ENCODE measurements at places on chromosomes 3 and 15.

GRCh38 chr3:23648326-23648995 lies 157.3 kb upstream of the UBE2E1 start:
- no peak for DNase-seq

DNA sequence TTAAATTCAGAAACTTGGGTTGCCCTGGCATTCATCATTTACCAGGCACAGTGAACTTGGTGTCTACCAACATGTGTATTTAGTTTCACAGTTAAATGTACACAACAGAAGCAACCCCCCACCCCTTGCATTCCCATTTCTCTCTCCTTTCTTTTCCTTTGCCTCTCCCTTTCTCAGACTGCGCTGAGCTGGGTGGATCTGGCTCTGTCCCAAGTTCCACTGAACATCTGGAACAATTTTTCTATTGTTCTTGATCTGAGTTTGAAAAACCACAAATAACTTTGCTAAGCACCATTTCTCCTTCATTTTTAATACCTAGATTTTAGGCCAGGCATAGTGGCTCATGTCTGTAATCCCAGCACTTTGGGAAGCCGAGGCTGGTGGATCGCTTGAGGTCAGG lies 242.2 kb downstream of the ABHD5 start:
- DNase-seq = no peak

DNA sequence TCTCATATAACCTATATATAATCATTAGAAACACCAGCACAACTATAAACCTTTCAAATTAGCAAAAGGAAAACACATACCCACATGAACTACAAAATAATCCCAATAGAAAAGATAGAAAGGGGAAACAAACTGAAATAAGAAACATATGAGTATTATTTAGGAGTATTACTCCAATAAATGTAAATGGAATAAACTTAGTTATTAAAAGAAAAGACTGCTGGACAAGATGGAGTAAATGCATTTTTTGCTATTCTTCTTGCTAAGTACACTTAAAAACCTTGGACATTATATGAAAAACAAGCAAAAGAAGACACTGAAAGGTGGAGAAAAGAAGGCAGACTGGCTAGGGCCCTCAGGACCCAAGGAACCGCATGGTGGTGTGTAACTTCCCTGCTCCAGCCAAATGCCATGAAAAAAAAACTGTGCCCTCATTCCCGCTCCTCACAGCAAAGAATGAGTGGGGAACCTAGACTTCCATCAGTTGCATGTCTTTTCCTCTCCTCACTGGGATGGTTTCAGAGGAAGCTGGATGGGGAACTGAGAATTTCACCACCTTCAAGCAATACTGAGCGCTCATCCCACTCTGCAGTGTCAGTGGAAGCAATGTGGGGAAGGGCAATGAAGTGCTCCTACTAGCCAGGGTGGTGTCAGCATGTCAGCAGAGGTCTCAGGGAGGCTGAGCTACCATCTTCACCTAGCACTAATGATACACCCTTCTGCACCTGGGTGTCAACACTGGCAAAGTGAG lies 43.7 kb upstream of the ADAMTS17 start:
- DNase-seq = no peak

DNA sequence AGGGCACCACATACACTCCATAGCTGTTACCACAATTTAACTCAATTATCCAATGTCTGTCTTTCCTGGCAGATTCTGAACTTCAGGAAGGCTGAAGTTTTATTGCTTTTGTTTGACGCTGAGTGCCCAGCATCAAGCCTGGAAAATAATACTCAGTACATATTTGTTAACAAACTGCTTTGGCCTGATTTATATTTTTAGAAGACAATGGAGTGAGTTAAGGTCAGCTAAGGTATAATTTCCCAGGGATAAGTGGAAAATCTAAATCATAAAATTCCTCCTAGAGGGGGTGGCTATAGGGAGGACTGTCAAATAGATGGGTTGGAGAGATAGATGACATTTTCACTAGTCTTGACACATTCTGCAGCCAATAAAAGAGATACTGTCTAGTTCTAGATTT lies 659.4 kb upstream of the ADAMTS9 start:
- no peak for DNase-seq

DNA sequence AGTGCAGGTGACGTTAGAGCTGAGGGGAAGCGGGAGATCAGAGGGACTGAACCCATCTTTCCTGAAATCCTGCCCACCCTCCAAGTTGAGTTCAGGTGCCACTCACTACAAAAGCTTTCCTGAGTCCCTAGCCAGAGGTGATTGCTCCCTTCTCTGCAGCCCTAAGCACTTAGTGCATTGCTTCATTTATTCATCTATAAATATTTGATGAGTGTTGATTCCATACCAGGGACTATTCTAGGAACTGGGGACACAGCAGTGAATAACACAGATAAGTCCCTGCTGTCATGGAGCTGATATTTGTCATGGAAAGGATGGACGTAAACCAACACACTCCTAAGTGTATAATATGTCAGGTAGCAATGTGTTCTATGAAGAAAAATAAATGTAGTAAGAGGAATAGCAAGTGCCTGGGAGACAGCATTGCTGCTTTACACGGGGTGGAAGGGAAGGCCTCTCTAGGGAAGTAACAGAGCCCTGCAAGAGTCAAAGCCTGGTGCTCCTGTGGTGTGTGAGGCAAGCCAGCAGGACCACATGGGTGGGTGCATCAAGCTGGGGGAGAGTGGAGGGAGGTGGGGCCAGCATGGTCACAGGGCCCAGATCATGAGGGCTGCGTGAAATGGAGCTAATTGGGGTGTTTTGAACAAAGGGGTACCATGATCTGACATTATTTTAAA lies 18.6 kb downstream of the ALPK3 start:
- DNase-seq = no peak

- no peak for DNase-seq
These were observed 73.7 kb downstream of the TM2D3 start for GRCh38 chr15:101578443-101578894.

DNA sequence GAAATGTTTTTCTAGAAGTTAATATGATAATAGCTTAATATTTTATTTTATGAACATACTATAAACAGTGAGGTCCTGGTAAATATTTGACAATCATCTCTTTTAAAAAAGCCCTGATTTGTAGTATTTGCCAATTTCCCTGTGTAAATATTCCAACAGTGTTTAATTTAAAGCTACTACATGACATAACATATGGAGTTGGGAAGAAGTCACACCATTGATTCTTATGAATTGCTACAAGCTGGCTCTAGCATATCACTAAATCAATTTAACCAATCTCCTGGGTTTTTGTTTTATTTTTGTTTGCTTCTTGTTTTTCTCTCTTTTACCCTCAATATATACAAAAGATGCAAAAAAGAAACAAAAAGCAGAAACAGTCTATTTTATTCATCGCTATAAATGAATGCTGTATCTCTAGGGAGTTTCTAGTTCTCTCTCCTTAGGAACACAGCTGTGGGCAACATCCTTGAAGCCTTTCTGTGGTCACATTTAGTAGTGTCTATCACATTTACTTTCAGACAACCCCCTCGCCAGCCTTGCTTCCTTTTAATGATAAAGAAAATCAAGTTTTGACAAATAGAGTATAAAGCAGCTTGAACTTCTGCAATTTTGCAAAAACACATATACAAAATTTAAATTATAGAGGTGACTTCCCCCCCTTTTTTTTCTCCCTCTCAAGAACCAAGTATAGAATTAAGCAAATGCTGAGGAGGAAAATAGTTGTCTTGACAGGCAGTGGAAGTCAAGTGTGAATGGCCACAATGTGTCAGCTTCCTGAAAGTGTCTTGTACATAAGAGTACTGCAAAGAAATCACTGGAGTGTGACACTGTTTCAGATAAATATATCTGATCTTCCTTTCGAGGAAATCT lies 21.4 kb downstream of the CCR1 start:
- DNase-seq = no peak

DNA sequence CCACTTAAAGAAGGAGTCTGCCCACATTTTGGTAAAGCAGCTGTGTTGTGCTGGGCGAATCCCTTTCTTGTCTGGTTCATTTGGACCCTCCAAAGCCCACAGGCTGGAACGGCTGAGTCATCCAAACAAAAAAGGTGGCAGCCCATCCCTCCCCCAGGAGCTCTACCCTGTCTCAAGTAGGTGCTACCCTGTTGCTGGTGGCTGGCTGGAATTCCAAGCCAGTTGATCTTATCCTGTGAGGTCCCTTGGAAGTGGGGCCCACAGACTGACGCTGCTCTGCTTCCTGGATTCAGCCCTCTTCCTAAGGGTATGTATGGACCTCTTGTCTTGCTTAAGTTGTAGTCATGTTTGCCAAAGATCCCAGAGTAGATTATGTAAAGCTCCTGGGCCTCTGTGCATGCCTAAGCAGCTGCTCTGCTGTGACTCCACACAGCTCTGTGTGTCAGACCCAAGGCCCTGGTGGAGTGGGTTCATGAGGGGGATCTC lies 44.5 kb downstream of the CCR1 start:
- no peak for DNase-seq

DNA sequence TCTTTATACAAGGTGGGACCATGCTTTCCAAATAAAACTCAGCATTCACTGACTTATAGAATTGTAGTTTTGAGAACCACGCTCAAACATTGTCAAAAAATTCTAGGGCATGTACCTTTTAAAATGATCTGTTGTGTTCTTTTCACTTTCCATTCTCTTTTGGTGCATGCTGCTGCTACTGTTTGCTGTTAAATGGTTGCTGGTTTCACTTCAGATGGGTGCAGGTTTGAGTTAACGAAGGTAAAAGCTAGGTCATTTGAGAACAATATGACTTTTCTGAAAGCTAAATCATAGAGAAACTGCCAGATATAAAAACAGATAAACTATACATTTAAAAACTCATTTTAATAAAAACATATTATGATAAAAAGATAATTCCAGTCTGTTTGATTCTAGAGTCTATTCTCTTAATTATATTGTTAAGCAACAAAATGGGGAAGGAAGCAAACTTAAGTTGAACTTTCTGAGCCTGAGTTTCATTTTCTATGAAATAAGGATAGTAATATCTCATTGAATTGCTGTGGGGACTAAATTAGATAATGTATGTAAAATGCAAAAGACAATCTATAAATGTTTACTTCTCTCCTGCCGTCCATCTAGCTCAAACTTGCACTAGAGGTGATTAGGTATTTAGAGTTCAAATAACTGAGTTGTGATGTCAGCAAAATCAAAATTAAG lies 82.4 kb downstream of the OXSM start:
- DNase-seq = no peak

DNA sequence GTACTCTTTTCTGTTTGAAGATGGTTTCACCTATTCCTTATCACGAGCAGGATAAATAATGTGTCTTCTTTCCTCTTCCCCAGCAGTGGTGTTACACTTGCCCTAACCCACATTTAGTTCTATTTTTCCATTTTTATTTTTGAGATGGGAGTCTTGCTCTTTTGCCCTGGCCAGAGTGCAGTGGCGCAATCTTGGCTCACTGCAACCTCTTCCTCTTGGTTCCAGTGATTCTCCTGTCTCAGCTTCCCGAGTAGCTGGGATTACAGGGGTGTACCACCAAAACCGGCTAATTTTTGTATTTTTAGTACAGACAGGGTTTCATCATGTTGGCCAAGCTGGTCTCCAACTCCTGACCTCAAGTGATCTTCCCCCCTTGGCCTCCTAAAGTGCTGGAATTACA lies 372.4 kb downstream of the FOXP1 start:
- DNase-seq = no peak

DNA sequence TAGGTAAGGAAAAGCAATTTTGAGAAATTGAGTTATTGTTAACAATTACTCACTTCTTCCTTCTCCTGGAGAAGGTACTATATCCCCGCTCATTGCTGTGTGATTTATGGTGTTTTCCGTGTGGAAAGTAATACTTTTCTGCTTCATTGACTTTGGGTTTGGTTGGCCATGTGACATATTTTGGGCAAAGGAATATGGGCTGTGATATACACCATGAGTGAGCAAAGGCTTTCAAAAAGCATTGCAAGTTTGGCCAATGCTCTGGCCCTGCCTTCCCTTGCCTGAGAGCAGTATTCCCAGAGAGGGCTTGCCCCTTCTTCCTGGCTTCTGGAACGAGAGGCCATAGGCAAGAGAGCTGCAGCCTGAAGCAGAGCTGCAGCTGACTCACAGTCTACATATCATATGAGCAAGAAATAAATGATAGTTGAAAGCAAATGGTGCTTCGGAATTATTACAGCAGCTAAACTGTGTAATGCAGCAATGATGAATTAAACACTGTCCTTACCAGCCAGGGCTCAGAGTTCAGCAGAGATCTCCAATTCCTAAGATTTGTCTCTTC lies 216.8 kb upstream of the CD96 start:
- DNase-seq = no peak

GRCh38 chr3:197711973-197712707 lies 24.6 kb downstream of the RUBCN start:
- no peak for DNase-seq

GRCh38 chr3:197076415-197076814 lies 46.8 kb upstream of the MELTF start:
- no peak for DNase-seq

DNA sequence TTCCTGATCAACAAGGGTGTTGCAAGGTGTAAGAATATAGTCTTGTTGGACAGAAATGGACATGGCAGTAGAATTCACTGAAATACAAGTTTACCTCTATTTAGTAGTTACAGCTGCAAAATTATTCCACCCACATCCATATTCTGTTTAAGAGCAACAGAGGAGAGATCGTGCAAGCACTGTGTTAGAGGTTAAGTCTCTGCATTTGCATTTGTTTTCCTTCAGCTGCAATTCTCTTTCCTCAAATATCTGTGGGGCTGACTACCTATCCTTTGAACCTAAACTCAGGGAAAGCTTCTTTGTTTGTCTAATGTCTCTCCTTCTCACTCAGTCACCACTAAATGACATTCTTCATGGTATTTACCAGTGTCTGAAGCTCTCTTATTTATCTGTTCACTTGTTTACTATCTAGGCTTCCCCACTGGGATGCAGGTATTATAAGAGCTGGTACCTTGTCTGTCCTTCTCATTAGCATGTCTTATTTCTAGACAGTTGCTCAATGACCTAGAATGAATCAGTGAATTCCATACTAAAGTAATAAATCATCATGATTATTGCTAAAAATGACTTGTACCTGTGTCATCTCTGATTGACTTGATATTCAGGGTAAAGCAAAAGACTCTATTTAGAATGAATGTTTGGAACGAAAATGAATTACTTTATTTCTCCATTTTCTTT lies 175.3 kb upstream of the FEZF2 start:
- DNase-seq = no peak

DNA sequence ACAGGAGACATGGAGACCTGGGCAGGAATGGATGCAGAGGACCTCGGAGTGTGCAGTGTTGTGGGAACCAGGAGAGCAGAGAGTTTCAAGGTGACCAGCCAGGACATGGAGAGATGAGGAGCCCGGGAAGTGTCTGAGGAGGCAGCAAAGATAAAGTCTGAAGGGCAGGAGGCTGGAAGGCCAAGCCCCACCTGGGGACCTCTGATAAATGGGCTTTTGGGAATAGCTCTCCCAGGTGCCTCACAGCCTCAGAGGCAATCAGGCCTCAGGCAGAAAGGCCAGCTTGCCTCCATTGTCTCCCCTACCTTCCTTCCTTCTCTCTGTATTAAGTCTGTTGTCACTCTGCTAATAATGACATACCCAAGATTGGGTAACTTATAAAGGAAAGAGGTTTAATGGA lies 97.5 kb upstream of the TPM1 start:
- no peak for DNase-seq

DNA sequence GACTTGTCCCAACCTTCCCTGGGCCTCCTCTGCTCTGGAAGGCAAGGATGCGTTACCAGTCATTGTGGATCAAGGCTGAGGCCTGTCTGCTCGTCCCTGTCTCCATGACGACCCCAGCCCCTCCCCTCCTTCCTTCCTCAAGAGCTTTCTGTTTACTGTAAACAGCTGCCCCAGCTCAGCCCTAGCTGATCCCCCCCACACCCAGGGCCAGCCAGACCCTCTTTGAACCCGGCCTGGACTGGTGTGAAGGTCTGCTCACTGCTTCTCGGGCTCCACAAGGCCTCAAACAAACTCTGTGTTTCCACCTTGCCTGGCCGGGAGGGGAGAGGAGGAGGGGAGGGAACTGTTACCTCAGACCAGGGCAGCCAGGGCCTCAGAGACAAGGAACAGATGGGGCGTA lies 16.9 kb downstream of the VPS18 start:
- no peak for DNase-seq
